ENCODE measurements at places on chromosomes 3 and 15.

DNA sequence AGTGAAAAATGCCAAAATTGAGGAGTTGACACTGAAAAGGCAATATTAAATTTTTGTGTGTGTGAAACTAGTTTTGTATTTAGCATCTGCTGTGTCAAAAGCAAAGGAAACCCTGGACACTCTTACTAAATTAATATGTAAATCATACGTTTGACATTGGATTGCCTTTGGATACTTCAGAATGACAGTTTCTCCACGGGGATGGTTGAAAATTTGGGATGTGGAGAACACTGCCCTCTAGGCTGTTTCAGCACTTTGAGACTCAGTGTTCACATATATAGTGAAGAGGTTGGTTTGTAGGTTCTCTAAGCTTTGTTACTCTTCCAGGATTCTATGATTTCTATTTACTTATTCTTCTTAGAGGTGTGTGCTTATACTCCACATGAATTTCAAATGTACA is 3.0 kb downstream of the ROBO2 start:
- DNase-seq = no peak

GRCh38 chr3:173404156-173404555 is 6.6 kb downstream of the NLGN1 start:
- no peak for DNase-seq

- DNase-seq = no peak
Observed at GRCh38 chr15:61556037-61556648, 327.0 kb upstream of the RORA start.

GRCh38 chr3:172208586-172209332 is 169.4 kb downstream of the FNDC3B start:
- DNase-seq = no peak

DNA sequence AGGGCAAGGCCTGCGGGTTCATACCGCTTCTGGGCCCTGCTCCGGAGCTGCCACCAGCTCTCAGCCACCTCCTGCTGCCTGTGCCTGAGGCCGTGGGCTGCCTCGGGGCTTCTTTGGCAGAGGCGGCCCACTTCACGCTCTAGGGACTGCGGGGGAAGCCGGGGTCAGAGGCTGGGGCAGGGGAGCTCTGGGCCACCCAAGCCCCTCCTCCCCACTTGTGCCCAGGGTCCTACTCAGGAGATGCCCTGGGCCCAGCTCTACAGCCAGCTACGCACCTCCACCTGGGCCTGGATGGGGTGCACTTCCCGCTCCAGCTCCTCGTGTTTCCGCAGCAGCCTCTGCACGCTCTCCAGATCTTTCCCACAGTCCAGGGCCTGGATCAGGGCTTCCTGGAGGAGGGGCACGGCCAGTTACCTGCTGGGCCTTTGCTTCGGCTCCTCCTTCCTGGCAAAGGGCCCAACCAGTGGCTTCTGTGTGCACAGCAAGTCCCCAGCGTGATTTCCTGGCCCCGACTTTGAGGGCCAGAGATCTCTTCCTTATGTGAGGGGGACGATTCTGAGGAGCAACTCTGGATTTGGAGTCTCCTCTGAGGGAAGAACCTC is 24.0 kb downstream of the PLA2G4B start:
- DNase-seq = no peak

DNA sequence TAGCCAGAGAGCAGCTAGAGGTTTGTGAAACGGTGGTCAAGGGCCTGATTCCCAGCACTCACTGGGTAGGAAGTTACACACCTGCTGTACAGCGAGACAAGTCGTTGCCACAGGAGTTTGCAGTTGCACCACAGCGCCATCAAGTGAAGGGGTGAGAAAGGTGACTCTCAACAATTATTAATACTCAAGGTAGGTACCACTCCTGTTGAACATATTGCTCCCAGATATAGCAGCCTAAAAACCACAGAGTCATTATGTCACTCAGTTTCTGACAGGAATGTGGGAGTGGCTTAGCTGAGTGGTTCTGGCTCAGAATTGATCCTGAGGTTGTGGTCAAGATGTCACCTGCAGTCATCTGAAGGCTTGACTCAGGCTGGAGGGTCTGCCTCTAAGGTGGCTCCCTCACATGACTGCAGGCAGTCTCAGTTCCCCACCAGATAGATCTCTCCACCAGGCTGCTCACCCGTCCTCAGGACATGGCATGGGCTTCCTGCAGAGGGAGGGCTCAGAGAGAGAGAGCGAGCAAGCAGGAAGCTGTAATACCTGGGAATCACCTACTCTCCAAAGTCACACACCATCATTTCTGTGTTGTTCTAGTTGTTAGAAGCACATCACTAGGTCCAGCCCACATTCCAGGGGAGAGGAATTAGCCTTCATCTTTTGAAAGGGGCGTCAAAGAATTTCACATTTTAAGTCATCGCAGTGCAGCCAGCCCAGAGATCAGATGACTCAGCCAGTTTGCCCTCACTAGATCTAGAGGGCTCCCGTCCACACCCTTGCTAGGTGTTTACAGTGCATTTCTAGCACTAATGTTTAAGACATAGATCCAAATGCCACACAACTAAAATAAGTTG is 17.0 kb upstream of the ANO10 start:
- no peak for DNase-seq

DNA sequence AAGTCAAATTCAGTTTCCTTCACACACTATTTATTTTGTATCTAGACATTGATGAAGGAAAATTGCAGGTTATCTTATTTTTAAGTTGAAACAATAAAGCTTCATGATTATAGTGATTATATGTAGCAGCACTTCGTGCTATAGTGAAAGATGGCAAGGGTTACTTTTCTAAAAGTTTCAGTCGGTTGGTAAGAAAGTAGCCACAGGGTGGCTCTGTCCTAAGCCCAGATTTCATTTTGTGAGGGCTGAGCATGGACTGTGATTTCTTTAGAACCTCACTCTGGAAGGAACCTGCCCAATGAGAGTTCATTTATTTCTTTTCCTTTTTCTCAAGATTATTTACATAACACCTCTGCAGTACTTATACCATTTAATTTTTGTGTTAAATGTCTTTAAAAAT is 66.5 kb downstream of the NME9 start:
- DNase-seq = no peak

GRCh38 chr3:83434880-83435587 is 1523.8 kb upstream of the CADM2 start:
- peak; percentile 41 for DNase-seq

- DNase-seq = no peak
Observed at GRCh38 chr3:49277383-49277775, 347 bp upstream of the C3orf62 start.

GRCh38 chr15:68334661-68335124 is 57.1 kb downstream of the FEM1B start:
- DNase-seq = no peak

- DNase-seq = no peak
Observed at GRCh38 chr15:34001536-34001935, 33.2 kb downstream of the CHRM5 start.

- DNase-seq = no peak
Observed at GRCh38 chr3:99012051-99012450, 110.6 kb upstream of the DCBLD2 start.

DNA sequence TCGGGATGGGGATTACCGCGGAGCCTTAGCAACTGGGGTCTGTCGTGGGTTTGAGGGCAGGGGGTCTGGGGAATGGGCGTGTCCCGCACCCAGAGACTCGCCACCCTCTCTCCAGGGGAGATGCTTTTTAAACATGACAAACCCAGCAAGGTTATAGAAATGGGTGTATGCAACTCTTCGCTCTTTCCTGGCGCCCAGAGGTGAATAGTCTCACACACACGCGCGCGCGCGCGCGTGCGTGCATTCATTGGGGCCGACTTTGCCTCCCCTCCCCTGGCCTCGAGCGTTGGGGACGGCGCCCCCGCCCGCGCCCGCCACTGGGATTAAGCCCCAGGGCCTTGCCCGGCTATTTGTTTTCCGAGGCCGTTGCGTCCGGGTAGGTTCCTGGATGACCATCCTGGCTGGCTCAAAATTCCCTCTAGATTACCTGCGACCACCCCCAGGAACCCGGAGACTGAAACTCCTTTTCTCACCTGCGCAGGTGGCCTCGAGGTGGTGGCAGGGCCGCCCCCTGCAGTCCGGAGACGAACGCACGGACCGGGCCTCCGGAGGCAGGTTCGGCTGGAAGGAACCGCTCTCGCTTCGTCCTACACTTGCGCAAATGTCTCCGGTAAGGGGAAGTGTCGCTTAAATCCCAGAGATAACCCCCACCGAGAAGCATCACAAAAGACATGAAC is 777 bp downstream of the GPR160 start:
- peak; percentile 52 for DNase-seq

DNA sequence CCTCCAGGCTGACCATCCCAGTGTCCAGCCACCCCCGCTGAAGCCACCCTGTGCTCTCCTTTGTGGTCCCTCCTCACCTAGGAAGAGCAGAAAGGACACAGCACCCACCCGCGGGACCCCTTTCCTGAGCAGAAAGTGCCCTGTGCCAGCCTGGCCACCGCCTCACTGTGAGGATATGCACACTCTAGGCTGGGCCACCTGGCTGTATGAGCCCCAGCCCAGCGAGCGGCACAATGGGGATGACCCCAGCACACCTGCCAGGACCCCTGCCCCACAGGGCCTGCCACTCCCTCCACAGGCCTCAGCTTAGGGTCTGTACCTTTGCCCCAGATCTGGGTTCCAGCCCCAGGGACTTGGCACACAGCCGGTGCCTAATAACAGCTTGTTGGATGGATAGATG is 47.9 kb upstream of the FURIN start:
- no peak for DNase-seq

DNA sequence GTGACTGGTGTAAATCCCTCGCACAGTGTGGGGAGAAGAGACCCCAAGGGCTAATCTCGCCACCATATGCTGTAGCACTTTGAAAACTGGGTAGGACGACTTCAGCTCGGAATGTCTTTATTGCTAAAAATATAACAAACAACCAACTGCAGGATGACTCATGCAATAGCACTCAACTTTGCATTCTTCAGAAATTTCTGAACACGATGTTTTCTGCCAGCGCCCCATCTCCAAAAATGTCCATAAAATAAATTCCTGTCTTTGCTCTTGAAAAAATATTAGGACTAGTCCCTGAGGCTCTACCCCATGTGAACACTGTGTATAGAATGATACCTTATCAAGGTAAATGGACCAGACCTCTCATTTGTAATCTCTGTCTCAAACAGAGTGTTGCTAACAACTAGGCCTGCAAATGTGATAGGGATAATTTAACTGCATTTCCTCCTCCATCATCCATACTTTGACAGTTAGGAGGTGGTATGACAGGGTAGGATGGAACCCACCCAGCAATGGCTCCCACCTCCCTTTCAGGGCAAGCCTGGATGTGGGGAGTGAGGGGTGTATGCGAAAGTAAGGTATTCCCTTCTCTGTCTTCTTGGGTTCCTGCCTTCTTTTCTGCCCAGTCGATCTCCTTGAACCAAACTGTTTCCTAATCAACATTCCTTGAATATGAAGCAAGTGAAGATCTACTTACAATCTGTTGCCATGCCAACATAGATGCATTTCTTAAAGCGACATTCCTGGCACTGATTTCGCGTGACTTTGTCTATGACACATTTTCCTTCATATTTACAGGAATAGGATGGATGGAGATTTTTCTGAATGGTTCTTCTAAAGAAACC is 201.1 kb downstream of the NR1D2 start:
- peak; percentile 76 for DNase-seq

GRCh38 chr15:33234020-33234461 is 39.5 kb upstream of the FMN1 start:
- peak; percentile 18 for DNase-seq

- DNase-seq = no peak
Observed at GRCh38 chr15:29259233-29259632, 10.4 kb downstream of the NSMCE3 start.

- peak; percentile 76 for DNase-seq
Observed at GRCh38 chr3:38601956-38602550, 47.4 kb downstream of the SCN5A start.

DNA sequence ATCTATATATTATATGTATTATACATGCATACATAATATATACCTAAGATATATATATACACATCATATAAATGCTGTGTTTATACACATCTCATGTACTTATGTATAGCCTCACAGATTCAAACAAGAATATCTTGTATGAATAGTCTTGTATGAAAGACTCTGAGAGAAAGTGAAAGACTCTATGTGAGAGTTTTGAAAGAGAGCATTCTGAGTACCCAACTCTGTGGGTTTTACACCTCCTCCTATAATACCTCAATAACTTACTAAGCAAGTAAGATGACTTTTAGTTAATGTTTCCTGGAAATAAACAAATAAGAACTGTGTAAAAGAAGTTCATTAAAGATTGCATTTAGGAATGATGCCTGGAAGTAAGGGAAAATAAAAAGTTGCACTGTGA is 108.1 kb upstream of the GMNC start:
- no peak for DNase-seq

- no peak for DNase-seq
Observed at GRCh38 chr15:98304371-98304770, 343.9 kb downstream of the ARRDC4 start.

DNA sequence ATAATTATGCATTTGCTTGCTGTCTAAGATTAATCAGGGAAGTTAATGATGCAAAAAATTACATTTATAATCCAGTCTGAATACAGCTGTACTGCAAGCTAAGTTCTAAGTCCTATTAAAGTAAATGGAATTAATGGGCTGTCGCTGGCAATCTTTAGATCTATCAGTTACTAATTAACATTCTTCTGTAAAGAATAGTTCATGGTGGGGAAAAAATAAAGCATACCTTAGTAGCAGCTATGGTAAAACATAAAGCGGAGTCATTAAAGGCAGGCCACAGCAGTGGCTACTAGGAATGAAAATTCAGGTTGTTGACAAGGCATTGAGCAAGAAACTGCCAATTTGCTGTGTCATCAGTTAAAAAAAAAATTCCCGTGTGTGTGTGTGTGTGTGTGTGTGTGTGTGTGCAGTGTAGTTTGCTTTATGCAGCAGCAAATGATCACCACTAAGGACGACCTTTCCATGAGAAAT is 129.8 kb downstream of the ZNF385D start:
- DNase-seq = no peak

DNA sequence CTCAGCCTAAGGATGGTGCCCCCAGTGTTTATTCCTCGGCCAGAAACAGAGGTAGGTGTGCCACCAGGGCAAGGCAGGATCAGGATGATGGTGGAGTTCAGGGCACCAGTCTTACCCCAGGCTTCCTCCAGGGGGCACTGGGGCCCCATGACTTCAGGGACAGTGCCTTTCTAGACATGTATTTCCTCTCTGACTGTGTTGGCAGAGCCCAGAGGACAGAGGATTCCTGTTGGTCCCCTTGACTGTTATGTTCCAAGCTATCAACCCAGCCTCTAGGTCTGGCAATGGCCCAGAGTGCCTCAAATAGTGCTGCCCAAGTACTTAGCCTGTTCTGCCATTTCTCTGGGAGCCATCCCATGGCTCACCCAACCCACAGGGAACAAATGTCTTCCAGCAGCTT is 2.8 kb downstream of the HEMK1 start:
- peak; percentile 71 for DNase-seq
